Right renal cortex interstitium (tissue), 3 donors: ENCODE measurements at places on chromosomes 6 and 20. TPM values are rescaled to one million over a fixed set of nuclear protein-coding genes. Genes with fewer than 3 reads are reported as not detected.

- DNase-seq = no peak
Observed at GRCh38 chr6:14210077-14210476, 92.5 kb downstream of the CD83 start.

DNA sequence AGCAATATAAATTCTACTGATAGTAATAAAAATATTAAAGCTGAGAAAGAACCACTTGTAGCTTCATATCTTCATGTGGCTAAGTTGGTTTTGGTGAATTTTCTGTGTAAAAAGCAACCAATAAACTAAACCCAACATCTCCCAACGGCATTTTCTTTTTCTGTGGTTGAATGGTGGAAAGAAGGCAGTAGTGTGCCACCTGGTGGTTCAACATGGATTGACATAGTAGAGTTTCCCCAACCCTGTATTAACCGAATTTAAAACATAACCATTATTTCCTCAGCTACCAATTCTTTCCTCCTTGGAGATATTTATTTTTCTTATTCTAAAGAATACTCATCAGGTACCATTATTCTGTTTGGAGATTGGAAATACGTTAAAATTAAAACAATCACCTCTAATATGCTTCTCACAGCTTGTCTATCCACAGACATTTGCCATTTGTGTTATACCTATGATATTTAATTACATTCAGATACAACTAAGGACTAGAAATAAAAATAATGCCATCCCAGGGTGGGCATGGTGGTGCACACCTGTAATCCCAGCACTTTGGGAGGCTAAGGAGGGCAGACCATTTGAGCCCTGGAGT, 117.1 kb upstream of the EEF1E1 start:
- no peak for DNase-seq

- DNase-seq = no peak
Observed at GRCh38 chr6:9499709-9500108, 915.2 kb downstream of the TFAP2A start.

GRCh38 chr20:50344232-50345071, 153.8 kb downstream of the CEBPB start:
- no peak for DNase-seq

Gene ZBP1
- polyA plus RNA-seq = 0.21 TPM
